ENCODE measurements at places on chromosomes 2 and 18.

DNA sequence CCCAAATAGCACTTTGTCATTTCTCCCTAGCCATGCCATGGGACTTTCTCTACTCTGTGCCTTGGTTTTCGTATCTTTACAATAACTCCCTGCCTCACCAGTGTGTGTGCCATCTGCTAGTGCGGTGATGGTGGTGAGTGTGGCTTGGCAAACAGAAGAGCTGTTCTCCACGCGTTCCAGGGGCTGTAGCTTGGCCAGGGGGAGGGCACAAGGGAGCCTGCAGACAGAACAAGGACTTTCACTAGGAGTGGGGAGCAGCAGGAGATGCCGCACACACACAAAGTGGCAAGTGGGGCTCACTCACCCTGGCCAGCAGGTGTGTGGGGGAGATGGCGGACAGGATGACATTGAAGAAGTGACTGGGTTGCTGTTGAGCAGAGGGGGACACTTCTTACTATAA, 196.9 kb downstream of the HAUS1 start:
- no peak for DNase-seq

- no peak for DNase-seq
Observed at GRCh38 chr2:169173876-169174275, 104.5 kb downstream of the DHRS9 start.

DNA sequence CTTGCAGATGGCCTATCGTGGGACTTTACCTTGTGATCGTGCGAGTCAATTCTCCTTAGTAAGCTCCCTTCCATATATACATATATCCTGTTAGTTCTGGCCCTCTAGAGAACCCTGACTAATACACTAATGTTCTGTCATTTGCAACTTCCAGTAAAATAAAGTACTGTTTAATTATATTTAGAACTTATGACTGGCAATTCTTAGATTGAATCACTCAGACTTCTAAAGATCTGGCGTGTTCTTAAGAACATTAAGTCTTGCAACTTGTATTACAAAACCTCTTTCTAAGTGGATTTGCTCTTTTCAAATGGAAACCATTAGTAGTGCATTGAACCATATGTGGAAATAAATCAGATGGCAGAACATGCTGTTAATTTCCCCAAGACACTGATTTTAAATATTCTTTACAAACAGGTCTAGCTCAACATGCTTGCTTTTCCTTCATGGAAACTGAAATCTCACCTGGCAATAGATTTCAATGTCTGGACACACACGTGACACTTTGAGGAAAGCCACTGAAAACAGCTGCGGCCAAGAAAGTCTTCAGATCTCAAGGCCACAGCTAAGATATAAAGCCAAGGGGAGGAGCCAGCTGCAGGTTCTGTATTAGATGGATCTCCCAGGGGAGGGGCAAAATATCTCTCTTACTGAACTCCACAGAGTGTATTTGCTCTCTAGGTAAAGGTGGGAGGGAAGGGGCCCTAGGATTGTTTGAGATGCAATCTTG, 50.6 kb downstream of the PMAIP1 start:
- peak; percentile 27 for DNase-seq

- no peak for DNase-seq
Observed at GRCh38 chr2:151673016-151673415, 61.3 kb downstream of the NEB start.

- DNase-seq: no peak
Observed at GRCh38 chr2:239095460-239096081, 247.7 kb downstream of the TWIST2 start.

GRCh38 chr18:70246061-70246466, 40.6 kb upstream of the RTTN start:
- DNase-seq: peak; percentile 54

DNA sequence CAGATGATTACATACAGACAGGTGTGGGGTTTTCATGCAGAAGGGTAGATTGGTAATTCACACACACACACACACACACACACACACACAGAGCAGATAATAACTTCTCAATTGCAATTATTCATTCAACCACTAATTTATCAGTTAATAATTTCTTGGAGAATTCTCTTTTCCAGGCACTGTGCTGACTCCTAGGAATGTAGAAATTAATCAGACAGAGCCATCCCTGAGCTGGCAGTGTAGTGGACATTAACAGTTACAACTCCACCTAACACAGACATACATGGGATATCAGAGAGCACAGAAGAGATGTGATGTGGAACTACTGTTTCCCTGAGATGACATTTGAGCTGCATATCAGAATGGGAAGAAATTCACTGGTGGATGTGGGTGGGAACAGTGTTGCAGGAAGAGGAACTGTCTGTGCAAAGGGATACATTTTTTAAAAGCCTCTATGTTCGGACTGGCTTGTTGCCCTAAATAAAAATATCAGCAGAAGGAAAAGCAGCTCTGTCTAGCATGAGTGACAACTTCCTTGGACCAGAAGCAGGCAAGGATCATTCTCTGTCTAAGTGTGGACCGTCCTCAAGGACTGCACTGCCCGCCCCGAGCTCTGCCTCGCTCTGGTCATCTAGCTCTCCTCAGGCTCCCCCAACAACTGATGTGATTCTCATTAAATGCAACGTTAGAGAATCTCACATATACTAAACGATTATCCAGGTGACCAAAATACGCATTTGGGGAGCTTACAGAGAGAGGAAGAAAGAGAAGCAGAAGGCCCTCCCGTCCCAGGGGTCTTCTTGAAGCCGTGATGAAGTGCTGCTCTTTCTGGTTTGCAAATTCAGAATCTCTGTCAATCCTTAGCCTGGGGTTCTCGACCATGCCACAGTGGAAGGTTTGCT, 173.4 kb upstream of the TRIB2 start:
- DNase-seq: no peak

All from fibroblast of the aortic adventitia (primary cell).